Osteocyte (in vitro differentiated cells): ENCODE measurements at places on chromosomes 13 and 19. TPM values are rescaled to one million over a fixed set of nuclear protein-coding genes. Genes with fewer than 3 reads are reported as not detected.

CRLF1 gene
- total RNA-seq = 17.0 and 18.7 TPM in 2 replicates

DNA sequence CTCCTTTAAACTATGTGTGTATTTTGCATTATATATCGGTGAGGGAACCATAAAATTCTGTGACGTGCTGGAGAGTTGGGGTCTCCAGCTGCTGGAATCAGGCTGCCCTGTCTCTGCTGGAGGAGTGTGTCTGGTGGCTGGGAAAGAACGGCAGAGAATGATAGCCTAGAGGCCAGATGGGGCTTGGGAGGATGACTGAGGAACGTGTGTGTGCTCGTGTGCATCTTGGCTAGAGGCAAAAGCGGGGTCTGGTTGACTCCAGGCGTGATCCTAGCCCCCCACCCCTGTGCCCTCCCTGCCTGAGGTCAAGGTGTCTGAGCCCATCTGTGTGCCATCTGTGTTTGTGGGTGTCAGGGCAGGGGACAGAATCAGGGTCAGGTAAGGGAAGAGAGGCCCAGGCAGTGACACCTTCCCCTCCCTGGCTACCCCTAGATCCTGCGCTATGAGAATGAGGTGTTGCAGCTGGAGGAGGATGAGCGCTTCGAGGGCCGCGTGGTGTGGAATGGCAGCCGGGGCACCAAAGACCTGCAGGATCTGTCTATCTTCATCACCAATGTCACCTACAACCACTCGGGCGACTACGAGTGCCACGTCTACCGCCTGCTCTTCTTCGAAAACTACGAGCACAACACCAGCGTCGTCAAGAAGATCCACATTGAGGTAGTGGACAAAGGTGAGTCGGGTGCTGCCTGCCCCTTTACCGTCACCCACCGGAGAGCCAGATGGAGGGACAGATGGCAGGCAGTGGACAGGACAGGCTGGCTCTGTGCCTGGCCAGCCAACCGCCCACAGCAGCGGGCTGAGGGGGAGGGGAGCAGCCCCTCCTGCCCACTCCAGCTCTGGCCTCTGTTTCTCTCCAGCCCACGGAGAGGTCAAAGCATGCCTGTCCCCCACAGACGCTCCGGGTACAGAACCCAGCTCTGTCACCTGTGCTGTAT lies 3.1 kb downstream of the SCN1B start:
- DNase-seq = no peak

LRRC25 gene
- 0.16 TPM in 1 of 2 replicates, not detected in the other for total RNA-seq

DNA sequence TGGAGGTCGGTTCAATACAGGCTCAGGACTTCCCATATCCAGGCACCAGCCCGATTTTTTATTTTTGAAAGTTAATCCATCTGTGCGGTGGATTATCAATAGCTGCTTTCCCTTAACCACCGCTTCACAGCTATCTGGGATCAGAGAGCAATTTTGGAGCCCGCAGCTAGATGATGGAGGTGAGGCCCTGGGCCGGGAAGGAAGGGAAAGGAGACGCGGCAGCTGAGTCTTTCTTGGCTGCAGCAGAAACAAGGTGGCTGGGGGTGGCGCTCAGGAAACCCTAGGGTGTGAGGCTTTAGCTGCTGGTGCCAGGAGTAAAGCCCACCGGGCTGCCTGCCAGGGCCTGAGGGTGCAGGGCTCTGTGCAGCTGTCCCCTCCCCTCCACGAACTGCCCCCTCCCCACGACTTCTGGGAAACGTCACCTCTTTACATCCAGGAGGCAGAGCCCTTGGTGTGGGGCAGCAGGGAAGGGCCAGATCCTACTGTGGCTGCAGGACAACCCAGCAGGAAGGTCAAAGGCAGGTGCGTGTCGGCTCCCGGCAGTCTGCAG lies 307.0 kb downstream of the ZNF536 start:
- no peak for DNase-seq

KLF2 gene
- 41.4 and 55.5 TPM in 2 replicates for total RNA-seq

GRCh38 chr19:532561-533363 lies 1.2 kb downstream of the CDC34 start:
- DNase-seq = no peak

DNA sequence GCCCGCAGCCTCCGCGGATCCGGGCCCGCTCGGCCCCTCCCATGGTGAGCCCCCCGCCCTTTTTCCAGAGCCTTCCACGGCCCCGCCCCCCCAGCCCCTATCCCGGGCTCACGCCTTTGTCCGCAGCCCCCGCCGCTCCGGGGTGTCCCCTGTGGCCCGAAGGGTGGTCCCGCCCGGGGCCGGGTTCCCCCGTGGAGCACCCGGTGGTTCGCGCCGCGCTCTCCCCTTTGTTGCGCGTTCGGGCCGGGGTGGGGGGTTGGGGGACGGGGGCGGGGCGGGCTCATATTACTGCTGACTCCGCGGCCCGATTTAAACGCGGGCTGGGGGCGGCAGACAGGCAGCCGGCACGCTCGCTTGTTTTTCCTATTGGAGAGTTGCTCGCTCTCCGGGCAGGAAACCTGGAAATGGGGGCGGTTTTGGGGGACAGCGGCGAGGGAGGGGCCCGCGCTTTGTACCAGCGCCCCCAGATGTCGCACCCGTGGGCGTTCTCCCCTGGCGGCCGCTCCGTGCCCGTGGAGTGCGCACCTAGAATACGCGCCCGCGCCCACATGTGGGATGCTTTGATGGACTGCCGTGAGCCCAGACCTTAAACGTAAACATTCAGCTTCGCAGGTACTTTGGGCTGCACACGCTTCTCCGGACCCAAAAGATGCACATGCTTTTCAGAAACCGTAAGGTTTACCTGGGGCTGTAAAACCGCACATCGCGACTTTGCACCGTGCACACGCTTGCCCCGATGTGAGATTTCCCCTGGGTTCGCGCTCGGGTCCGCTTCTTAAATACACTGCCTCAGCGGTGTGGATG lies 699 bp downstream of the PTOV1 start:
- no peak for DNase-seq

ETFB gene
- 56.2 and 58.8 TPM in 2 replicates for total RNA-seq

DNA sequence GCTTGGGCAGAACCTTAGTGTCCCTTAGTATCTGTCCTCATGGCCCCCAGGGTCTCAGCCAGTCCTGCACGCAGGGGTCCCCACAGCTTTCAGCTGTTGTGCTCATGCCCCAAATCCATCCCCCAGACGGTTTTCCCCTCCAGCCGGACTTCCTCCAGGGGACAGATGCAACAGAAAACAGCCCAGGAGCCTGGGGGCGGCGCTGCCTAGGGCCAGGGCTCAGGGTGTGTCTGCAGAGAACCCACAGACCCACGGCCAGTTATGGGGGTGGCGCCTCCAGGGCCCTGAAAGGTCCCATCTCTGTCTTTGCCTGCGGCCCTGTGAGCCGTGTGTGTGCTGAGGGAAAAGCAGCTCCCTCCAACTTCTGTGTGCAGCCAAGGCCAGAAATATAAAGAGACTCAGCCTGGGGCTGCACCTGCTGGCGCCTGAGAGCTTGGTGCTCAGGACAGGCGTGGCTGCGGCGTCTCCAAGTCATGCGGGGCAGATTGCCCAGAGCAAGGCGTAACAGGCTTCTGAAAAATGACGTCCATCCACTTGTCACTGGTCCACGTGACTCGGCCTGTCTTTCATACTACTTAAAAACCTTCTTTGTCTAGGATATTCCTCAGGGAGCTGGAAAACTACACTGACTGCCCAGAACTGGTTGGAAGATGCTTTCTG lies 22.1 kb upstream of the F7 start:
- no peak for DNase-seq

DNA sequence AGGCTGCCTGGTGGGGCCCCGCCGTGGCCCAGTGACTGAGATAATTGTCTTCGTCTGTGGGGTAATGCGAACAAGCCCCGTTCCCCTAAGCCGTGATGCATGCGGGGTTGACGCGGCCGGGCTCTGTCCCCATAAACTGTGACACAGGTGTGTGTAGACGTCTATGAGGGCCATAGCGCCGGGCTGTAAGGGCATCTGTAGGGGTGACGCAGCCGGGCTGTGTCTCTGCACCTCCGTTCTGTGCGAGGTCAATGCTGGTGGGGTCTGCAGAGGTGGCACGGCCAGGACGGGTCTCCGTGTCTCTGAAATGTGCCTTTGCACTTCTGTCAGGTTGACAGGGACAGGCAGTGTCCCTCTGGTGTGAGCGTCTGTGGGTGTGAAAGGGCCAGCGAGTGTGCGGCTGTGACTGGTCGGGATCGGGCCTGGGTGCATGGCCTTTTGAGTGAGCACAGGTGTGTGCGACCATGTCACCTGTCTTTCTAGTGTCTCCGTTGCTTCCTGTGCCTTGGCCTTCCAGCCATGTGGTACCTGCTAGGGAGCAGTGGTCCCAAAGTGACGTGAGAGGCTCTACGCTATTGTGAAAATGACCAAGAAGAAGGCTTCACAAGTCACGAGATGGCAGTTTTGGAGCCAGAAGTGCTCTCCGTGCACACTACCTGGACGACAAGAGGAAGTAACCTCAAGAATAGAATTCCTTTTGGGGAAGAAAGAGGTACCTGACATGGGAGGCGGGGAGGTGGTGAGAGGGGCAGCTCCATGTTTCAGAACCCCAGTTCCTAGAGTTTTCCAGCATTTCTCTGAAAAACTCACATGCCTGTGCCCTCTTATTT lies 16.4 kb upstream of the ZNF331 start:
- DNase-seq = peak; percentile 80

ZNF865 gene
- total RNA-seq = 16.9 and 19.2 TPM in 2 replicates

DNA sequence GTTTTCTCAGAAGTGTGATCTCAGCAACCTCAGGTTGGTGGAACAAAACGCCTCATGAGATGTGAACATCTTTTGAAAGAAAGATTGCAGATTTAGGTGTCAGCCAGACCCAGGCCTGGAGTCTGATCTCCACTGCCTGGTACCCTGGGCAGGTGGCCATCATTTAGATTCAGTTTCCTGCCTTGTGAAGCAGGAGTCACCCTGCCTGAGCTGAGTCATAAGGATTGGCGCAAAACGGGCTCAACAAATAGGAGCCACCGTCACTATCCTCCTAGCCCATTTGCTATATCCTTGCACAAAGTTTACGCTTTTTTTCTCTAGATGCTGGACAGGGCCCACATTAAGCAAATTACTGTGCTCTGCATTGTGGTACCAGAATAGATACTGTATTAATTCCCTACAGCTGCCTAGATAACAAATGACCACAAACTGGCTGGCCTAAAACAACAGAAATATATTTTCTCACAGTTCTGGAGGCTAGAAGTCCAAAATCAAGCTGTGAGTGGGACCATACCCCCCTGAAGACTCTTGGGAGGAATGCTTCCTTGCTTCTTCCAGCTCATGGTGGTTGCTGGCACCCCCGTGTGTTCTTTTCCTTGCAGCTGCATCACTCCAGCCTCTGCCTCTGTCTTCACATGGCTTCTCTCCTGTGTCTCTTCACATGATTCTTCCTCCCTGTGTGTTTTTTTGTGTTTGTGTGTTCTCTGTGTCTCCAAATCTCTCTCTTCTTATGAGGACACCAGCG lies 38.2 kb downstream of the TNFSF11 start:
- DNase-seq = no peak
